Lower leg skin (tissue), 4 donors: ENCODE measurements at places on chromosomes 13 and 19. TPM values are rescaled to one million over a fixed set of nuclear protein-coding genes. Genes with fewer than 3 reads are reported as not detected.

HSD11B1L gene
- 24.3 TPM for total RNA-seq

UPF3A gene
- 23.3 TPM for total RNA-seq

NLRP5 gene
- not detected for total RNA-seq

ZNF534 gene
- total RNA-seq: 0.19 TPM

SPRED3 gene
- total RNA-seq: 1.9 TPM

NXNL1 gene
- not detected for total RNA-seq

ERICH4 gene
- not detected for total RNA-seq

IER2 gene
- total RNA-seq: 118 TPM

DYRK1B gene
- total RNA-seq: 14.8 TPM

TEX26 gene
- total RNA-seq: not detected

APOC1 gene
- 25.9 TPM for total RNA-seq

RFPL4AL1 gene
- total RNA-seq: not detected

POLD1 gene
- 16.8 TPM for total RNA-seq

ACP7 gene
- 20.8 TPM for total RNA-seq

GRCh38 chr13:41054212-41054877 lies 7.0 kb upstream of the WBP4 start:
- DNase-seq: no peak

DNA sequence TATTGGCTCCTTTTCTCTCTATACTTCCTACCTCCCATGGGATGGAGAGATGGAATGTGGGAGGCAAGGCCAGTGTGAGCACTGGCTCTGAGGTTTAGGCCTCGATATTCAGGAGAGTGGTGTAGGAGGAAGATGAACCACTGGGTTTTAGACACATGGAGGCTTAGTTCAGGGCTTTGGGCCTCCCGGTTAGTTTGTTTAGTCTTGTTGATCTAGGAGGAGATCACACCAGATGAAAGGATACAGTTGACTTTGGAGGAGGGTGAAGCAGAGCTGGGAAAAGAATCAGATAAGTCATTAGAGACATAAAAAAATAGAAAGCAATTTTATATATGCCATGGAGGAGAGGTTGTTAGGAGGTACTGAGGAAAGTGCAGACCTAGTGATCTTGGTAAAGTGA lies 30.9 kb downstream of the RNASEH2B start:
- DNase-seq: no peak

GRCh38 chr13:41848435-41849255 lies 112.3 kb downstream of the VWA8 start:
- DNase-seq: no peak

DNA sequence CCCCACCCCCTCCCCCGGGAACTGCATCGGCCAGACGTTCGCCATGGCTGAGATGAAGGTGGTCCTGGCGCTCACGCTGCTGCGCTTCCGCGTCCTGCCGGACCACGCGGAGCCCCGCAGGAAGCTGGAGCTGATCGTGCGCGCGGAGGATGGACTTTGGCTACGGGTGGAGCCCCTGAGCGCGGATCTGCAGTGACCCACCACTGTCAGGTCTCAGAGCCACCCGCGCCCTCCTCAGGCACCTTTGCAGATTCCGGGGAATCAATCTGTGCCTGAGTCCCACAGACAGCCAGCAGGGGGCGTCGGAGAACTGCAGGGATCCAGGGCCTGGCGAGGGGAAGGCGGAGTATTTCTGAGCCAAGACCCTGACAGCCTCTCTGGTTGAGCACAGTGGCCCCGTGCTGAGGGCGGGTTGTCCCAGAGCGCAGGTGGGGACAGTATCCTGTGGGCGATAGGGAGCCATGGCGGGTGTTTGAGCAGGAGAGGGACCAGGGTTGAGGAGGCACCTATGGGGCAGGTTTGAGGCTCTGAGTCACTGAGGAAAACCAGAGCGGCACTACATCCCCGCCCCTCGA lies 30.4 kb upstream of the CYP4F8 start:
- DNase-seq: peak; percentile 65

GRCh38 chr13:48783695-48784230 lies 130.0 kb downstream of the CYSLTR2 start:
- DNase-seq: no peak

DNA sequence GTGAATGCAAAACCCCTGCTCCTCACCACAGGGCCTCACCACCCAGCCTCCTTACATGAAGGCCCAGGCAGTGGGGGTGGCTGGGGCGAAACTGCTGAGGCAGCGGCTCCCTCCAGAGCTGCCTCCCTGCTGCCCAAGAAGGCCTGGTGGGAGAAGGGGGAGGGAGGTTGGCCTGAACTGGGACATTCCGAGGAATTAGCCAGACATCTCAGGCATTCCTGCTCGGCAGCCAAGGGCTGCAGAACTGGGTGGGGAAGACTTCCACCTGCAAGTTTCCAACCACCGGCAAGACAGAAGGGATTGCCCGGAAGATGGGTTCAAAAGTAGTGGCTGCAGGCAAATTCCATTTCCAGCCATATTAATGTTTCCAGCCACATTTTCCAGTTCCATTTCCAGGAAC lies 2.3 kb upstream of the PSPN start:
- DNase-seq: no peak

DNA sequence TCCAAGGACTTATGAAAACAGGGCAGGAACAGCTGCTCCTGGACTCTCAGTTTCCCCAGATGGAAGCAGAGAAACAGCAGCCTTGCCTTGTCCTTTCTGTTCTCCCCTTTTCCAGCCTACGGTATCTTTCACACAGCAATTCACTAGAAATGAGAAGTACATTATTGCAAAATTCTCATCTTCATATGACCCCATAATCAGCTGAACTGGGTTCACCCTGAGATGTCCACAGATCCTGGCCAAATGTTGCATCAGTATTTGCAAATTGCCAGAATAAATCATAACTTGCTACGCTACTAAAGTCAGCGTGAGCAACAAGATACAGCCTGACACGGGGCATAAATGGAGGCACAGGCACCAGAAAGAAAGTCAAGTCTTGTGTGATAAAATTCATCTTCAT lies 16.1 kb downstream of the VSTM1 start:
- DNase-seq: no peak

DNA sequence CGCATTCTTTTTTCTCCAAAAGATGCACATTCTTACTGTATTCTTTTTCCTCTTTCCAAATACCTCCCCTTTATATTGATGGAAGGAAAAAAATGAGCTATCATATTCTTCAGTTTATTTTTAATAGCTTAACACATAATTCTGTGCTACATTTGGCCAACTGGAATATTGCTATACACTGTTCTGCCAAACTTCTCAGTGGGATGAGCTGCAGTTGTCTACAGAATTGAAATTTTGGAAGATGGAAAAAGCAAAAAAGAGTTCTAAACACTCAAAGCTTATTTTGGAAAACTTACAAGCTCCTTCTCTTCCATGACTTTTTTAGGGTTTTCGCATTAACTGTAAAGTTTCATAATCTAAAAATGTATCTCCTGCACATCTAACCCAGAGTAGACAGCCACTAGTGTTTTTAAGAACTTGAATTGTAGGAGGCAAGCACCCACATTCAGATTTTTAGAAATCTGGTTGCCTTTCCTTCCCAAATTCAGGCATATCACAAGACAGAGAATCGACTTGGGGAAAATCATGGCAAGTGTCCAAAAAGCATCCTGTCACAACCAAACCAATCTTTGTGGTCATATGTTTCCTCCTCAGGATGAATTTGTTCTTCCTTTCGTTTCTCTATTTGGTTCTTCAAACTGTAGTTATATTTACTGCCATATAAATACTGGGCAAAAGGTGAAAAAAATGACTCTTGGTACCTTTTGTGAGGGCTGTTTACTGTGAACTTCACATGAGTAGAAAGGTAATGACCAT lies 111.4 kb upstream of the FRY start:
- DNase-seq: no peak

DNA sequence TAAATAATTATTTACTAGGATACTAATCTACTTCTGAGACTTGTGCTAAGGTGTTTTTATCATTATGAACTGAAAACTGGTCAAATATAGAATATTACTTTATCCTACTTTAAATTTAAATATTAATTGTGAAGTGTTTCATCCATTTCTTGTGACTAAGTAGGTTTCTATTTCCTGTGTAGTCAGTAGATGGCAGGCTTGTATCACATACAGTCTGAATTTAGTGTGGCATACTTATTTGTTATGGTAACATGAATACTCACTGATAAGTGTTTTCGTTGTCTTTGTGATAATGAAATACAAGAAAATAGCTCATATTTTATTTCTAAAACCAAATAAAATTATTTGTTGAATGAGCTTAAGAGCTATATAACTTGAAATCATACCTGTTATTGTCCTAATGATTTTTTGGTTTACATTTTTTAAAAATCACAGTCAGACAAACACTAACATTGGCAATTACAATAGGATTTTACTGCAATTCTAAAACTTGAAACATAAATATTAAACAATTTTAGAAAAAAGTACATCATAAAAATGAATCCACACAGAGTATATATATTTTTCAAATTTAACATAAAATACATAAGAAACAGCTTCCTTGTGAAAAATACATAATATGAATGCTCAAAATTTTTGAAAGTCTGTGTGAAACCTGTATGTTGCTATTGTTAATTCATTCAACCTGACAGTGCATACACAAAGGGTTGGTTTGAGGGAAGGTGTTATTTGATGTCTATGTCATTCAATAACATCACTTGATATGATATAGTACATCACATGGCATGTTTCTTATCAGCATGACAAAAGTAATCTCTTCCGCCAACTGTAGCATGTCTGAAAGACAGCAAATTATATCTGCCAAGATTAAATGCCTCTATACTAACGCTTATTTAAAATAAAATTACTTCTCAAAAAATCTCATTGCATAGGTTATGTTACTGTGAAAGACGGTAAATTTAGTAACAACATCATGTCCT lies 904.8 kb upstream of the PCDH20 start:
- no peak for DNase-seq

DNA sequence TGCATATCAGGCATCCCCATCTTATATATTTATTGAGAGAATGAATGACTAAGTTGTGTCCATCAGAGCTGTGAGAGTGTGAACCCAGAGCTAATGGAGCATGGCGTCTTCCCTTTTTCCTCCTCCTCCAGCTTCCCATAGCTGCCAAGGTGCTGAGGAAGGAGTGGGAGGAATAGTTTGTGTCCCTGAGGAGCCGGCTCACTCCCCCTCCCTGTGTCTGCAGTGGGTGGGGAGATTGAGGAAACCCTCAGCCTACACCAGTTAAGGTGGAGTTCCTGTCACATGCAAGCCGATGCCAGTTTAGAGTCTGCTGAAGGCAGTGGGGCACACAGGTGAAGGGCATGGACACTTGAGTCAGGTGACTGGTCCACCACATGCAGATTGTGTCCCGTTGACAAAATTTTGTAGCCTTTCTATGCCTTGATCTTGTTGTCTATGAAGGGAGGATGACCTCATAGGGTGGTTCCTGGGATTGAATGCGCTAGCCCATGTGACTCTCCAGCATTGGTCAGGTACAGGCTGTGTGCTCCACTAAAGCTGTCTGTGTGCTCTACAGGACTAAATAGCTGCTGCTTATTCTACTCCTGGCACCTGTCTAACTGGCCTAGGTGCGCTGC lies 47.6 kb upstream of the GPI start:
- DNase-seq: peak; percentile 82

DNA sequence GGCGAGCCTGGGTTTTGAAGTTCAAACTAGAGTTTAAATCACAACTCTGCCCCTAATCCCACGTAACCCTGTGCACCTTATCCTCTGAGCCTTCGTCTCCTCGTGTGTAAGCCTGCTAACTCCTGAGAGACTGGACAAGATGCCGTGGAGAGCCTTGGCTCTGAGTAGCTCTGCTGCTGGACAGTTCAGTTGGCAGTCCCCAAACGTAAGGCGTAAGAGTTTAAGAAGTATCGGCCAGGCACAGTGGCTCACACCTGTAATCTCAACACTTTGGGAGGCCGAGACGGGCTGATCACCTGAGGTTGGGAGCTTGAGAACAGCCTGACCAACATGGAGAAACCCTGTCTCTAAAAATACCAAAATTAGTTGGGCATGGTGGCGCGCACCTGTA lies 4.7 kb upstream of the CD79A start:
- no peak for DNase-seq

GRCh38 chr13:86870444-86870843 lies 800.7 kb upstream of the SLITRK5 start:
- DNase-seq: no peak

DNA sequence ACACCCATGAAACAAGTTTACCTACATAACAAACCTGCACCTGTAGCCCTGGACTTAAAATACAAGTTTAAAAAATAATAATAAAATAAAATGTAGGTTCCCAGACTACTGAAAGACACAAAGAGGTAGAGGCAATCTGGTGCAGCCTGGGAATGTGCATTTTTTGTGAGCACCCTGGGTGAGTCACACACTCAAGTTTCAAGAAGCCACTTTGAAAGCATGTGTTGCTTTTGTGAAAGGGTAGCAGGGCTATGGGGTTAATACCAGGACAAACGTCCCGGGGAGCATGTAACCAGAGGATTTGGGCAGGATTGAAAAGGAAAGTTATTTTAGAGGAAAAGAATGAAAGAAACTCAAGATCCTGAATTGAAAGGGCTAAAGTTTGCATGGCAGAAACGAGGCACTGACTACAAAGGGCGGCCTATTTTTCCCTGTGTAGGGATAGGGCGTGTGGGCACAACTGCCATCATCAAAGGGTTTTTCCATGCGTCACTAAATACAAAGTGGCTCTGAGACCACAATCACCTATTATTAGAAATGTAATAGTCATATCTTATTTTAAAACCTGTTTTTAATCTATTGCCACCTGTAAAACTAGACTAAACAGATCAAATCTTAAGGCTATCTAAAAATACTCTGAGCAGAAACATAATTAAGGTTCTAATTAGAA lies 314.9 kb downstream of the COG6 start:
- DNase-seq: no peak

- no peak for DNase-seq
Measured at GRCh38 chr13:95924389-95924994, 128.7 kb downstream of the UGGT2 start.

- DNase-seq: no peak
Measured at GRCh38 chr13:98986226-98986846, 8.5 kb upstream of the DOCK9 start.

- DNase-seq: no peak
Measured at GRCh38 chr19:2046046-2046907, 4.8 kb downstream of the MKNK2 start.

- no peak for DNase-seq
Measured at GRCh38 chr13:98291658-98292057, 114.6 kb upstream of the RNF113B start.

- DNase-seq: no peak
Measured at GRCh38 chr19:58227964-58228584, 640 bp upstream of the ZNF544 start.

DNA sequence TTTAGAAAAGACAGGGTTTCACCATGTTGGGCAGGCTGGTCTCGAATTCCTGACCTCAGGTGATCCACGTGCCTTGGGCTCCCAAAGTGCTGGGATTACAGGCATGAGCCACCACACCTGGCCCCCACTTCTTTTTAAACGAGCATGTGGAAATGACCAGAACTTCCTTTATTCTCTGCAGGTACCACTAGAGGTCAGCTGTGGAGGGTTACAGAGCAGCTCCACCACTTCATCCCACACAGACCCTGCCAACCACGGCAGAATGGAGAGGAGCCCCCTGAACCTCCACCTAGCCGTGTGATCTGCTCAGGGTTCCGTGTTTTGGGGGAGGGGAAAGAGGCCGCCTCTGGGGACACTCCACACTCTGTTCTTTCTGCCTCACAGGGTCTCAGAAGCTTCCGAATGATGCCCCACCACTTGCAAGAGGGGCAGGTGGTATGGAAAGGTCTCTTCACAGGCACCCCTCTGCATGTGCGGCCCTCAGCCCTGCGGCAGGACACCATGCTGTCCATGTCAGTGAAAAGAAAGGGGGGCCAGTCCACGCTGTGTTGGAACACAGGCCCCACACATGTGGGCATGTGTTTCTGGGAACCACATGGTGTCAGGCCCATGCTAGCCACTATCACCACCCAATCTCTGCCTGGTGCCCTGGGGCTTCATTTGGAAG lies 465.0 kb downstream of the TSHZ3 start:
- DNase-seq: no peak

GRCh38 chr19:35775046-35775297 lies 392 bp upstream of the ARHGAP33 start:
- no peak for DNase-seq
